ENCODE measurements at places on chromosomes 3 and 15.

DNA sequence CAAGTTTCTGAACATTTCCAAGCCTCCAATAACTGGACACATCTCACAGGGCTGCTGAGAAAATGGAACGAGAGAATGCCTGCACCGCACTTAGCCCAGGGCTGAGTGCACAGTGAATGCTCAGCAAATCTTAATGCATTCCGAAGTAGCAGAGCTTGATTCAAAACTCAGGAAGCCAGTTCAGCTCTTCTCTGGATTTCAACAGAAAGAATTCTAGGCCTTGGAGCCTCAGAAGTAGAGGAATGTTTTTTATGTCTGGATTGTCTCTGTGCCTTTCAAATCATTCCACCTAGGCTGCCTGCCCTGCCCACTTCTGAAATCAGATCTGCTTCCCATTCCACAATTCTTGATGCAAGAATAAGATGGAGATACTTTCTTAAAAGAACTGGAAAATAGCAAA lies 9.6 kb upstream of the FOXP1 start:
- DNase-seq, result no peak

DNA sequence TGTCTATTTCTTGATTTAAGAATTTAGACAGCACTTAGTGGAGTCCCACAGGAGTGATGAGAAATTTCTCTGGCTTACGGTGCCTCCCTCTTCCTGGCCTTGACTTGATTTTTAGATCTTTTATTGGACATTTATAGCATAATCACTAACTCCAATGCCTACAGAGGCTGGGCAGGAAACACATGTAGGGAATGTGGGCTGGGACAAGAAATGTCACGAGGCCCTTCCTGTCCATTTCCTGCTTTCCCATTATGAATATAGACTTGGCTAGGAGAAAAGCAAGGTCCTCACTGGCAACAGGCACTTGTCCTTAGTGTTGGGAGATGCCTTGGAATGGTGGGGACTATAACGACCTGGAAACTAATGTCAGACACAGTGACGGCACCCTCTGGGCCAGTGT lies 100.3 kb downstream of the MYLK start:
- DNase-seq, result no peak

- DNase-seq, result no peak
These were observed 293.2 kb downstream of the CNTN4 start for GRCh38 chr3:2391896-2392295.

DNA sequence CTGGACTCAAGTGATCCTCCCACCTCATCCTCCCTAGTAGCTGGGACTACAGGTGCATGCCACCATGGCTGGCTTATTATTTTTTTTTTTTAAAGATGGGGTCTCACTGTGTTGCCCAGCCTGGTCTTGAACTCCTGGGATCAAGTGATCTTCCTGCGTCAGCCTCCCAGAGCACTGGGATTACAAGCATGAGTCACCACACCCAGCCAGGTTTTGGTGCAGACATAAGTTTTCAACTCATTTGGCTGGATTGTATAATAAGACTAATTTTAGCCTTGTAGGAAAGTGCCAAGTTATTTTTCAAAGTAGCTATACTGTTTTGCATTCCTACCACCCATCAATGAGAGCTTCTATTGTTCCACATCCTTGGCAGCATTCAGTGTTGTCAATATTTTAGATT lies 32.1 kb downstream of the BUB1B start:
- DNase-seq, result no peak

GRCh38 chr15:39959411-39959810 lies 25.5 kb downstream of the EIF2AK4 start:
- no peak for DNase-seq

- DNase-seq, result no peak
These were observed 49.2 kb downstream of the LRRK1 start for GRCh38 chr15:100968050-100968966.

DNA sequence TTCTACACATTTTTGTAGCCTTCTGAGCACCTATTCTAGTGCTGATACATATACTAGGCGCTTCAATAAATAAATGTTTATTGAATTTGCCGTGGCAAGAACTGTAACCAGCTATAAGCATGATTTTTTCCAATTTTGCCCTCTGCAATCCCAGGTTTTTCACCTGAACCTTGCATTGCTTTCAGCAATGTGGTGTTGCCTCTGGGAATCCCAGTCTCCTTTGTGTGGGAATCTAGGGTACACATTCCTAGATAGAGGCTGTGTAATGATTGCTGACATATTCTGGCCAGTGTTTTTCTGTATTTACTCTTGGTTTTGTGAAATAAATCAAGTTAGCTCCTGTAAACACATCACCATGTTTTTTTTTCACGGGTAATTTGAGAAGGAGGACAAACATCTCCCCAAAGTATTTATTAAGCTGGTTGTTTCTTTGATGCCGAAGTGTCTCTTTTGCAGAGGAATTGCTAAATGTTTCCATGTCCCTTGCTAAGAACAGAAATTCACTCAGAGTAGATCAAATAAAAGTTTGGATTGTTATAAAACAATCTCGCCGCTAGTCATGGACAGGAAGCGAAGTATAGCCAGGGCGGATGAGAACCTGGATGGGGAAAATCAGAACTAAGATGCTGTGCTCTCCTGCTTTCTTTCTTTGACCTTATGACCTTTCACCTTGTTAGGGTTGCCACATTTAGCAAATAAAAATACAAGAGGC lies 1.2 kb downstream of the CFAP91 start:
- peak; percentile 28 for DNase-seq

- no peak for DNase-seq
These were observed 545.0 kb upstream of the TBL1XR1 start for GRCh38 chr3:177742273-177742672.

DNA sequence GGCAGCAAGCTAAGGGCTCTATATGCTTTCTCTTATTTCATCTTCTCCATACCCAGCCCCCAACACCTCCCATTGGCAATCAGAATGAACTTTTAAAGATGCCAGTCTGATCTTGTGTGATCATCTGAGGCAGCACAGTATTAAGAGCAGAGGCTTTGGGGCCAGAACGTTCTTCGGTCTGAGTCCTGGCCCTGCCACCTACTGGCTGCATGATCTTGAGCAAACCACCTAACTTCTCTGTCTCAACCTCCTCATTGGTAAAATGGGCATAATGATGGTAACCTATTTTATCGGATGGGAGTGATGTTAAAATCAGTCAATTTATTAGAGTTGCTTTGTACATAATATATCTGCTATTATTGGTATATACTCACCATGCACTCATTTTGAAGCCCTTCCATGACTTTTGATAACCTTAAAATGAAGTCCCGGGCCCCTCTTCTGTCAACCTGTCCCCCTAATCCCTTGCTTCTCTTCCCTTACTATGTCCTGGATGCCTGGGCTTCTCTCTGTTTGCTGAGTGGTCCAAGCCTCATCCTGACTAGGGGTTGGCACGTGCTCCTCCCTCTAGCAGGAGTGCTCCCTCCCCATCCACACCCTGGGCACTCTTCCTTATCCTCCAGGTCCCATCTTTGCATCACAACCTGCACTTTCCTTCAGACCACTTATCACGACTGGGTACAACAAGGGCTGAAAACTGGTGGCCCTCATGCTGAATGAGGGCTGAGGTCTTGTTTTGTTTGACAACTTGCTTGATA lies 6.3 kb downstream of the EFCAB12 start:
- no peak for DNase-seq

DNA sequence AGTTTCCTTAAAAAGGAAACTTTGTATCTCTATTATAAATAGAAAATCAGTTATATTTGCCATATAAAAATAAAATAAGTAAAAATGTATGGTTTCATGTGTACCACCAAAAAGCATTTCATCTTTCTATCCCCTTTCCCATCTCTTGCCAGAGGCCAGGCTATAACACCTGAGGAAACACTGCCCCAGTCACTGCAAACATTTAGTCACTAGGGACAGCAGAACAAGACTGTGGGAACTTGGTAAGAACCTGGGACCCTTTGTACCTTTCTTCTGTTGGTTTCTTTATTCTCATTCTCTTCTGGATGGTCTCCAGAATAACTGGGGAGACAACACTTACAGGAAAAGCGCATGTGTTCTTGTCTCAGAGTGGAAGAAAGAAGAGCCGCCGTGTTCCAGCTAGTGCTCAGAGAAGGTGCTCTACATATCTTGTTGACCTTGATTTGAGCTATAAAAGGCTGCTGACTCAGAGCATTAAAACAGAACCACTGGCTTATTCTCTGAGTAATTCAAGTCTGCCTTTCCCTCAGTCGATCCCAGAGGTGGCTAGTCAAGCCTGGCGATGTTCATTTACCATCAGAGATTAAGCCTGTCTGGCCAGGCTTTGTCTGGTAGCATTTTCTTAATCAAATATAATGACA lies 361.6 kb downstream of the RBMS3 start:
- no peak for DNase-seq

DNA sequence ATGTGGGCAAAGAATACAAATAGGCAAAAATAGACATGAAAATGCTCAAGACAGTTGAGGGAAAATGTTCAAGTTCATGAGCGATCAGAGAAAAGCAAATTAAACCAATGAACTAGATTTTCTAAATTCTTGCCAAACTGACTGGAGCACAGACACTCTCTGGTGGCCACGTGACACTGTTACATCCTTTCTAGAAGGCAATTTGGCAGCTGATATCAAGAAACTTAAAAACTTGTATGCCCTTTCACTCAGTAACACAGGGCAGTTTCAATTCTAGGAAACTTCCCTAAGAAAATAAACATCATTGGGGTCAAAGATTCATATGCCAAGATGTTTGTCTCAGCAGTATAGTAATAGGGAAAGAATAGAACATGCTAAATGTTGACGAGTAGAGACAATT lies 52.2 kb downstream of the ABHD5 start:
- DNase-seq, result no peak

GRCh38 chr15:81314378-81314777 lies 9.6 kb downstream of the STARD5 start:
- no peak for DNase-seq

- DNase-seq, result peak; percentile 92
These were observed 85.4 kb downstream of the MAGI1 start for GRCh38 chr3:65953301-65953812.

GRCh38 chr3:135090020-135090717 lies 295.1 kb downstream of the EPHB1 start:
- DNase-seq, result no peak

DNA sequence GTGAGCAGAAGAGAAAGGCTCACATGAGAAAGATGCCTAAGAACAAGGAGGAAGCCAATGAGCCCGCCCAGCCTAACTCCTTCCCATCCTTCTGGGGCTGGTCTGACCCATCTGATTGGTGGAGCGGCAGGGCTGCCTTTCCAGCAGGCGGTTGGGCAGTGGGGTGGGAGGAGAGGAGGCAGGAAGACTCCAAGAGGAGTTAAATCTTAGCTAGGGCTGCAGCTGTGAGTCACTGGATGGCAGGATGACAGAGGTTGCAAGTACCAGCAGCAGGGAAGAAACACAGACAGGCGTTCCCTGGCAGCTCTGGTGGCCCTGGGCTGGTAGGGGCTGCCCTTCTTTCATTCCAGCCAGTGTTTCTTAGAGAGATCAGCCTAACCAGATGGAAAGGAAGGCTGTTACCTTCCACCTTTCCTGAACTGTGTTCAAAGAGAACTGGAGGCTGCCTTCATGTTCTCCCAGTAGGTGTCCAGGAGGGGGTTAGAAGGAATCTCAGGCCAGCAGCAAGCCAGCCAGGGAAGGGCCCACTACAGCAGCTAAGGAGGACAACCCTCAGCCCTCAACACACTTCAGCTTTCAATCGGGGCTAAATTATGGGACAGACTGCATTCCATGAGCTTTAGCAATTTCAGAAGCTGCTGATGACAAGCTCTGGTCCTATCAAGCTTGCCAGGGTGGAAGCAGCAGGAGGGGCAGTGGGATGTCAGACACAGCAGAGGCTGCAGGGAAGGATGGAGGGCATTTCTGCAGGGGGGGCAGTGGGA lies 50.3 kb downstream of the CHSY1 start:
- no peak for DNase-seq

- DNase-seq, result no peak
These were observed 75.0 kb upstream of the EPHB3 start for GRCh38 chr3:184486614-184487013.

- no peak for DNase-seq
These were observed 24.5 kb upstream of the SLC15A2 start for GRCh38 chr3:121869736-121870135.

Measured in NCI-H146 (cell line).